ENCODE measurements at places on chromosomes 6 and 20.

DNA sequence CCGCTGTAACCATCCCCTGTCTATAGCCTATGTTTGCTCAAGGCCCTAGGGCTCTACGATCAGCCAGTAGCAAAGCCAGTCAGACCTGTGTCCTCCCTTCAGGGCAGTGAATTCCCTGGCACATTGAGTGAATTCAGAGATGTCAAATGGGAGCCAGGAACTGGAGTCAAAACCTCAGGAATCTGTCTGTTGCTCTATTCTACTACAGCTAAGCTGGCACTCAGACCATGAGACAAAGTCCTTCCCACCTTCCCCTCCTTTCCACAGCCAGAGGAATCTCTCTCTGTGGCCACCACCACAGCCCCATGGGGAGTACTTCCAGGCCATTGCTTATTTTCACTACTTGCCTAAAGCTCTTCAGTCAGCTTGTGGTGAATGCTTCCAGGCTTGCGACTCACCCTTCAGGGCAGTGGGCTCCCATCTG is 82.0 kb downstream of the PKIB start:
- no peak for DNase-seq

DNA sequence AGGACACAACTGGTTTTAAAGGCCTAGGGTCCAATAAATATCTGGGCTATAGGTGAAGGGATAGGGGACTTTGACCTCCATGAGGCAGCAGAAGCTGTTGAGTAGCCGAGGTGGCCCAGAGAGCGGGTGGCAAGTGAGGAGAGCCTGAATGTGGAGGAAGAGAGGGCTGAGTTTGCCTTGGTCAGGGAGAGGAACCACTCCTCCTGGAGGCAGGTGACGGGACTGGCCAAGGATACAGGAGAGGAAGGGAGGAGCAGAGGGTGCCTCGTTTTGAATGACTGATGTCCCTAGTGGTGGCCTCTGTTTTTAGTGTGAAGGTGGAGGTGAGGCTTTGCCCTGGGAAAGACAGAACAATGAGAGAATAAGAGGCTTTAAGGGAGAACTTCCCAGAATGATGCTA is 19.1 kb upstream of the AAR2 start:
- no peak for DNase-seq

- no peak for DNase-seq
These were observed 176.5 kb downstream of the PHACTR1 start for GRCh38 chr6:12893036-12893435.

DNA sequence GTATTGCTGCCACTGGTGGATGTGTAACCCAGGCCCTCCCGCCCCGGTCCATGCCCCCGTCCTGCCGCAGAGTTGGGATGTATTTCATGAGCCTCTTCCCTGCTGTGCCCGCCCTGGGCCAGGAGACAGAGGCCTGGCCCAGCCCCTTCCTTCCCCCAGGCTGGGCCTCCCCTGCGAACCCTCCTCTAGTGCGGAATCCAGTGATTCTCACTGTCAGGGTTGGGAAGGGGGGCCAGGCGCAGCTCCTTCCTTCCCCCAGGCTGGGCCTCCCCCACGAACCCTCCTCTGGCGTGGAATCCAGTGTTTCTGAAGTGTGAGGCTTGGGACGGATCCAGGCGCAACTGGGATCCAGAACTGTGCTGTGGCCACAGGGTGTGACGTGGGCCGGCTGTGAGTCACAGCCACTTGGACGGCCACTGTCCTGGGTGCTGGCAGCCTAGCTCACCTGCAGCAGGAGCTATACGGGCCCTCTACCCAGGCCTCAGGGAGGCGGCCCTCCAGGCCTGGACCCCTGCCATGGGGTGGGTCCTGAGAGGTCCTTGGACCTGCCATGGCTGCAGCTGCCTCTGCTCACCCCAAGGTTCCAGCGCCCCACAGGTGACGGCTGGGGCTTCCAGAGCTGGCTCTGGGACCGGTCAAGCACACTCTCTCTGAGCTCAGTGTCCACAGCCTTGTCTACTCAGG is 28.3 kb downstream of the COL20A1 start:
- DNase-seq = no peak

DNA sequence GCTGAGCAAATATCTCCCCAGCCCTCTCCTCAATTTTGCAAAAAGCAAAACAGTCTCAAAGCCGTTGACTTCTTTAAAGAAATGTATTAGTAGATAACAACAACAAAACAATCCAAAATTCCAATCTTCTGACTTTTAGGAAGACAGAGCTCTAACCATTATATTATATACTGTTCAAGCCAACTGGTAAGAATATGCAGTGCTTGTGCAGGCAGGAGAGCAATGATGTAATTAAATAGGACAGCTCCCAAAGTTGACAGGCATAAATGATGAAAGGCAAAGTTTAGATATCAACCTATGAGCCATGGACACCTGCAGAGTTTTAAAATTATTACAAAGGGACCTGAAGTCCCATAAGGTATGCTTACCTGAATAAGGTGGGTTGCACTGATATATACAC is 16.6 kb upstream of the CEP85L start:
- DNase-seq = no peak

DNA sequence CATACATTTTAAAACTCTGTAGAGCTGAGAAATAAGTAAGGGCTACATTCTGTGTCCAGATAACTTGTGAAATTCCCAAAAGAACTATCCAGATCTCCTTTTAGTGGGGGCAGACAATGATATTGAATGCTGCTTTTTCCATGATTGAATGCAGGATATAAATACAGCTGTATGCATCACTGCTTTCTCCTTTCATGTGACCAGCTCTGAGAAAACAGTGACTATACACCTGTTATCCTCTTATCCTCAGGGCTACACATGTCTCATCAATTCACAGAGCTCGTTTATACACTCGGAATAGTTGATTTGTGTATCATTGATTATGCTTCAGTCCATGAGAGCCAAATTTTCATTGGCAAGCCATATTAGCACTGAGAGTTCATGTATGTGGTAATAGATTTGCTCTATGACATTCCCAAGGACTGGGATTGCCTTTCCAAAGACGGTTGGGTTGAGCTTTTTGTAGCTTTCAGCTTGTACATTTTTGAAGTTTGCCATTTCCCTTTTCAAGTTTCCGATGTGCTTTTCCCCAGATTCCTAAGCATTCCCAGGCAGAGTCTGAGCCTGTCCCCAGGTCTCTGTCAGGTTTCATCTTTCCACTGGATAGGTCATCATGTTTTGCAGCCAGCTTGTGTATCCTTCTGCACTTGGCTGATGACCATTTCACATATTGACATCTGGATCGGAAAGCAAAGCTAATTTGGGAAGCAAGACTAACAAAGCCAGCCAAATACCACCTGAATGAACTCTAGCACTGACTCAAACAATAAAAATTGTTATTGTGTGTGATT is 97.7 kb downstream of the RFX6 start:
- DNase-seq = no peak

DNA sequence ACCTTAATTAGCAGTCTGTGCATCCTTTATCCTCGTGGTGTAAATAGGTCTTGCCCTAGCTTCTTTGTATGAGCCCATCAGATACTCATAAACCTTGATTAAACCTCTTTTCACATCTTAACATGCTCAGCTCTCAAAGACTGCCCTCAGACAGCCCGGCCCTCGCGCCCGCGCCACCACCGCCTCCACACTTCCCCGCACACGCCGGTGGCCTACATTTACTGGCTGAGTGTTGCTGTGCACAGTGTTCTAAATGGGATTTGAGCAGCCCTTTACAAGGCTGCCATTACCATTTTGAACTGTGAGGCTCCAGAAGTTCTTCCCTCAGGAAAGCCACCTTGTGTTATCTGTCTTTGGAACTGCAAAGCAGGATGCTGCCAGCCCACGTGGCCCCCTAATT is 63.0 kb upstream of the INSM1 start:
- DNase-seq = no peak

DNA sequence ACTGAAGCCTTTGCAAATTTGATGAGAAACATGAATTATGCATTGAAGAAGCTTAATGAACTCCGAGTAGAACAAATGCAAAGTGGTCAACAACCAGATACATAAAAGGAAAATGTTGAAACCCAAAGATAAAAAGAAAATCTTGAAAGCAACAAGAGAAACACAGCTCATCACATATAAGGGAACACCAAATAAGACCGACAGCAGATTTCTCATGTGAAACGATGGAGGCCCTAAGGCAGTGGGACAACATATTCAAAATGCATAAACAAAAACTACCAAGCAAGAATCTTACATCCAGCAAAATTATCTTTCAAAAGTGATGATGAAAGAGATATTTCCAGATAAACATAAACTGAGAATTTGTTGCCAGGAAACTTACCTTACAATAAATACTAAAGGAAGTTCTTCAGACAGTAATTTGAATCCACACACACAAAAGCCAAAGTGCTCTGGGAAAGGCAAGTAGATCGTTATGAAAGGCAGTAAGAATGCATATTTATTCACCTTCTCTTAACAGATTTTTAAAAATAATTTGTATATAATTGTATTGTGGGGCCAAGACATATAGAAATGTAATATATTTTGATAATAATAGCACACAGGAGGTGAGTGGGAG is 22.5 kb downstream of the SLC52A3 start:
- DNase-seq = no peak

DNA sequence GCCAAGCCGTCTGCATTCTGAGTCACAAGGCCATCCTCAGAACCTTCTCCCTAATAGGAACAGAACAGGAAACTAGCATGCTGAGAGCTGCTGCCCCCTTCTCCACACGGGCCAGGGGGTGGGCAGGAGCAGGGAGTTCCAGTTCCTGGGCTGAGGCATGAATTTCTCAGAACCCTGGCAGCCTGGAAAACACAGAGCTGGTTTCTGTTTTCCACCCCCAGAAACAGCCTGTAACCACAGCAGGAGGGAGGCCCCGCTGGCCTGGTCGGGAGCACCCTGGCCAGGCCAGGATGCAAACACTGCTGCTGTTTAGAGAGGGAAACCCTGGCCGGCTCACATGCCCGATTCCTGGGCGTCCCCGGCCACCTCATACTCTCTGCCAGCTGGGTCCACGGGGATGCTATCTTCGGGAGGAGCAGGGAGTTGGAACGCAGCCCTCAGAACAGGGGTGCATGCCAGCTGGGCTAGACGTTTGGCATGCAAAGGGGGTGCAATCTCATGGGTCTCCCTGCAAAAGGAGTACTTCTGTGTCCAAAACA is 130.1 kb downstream of the NFATC2 start:
- no peak for DNase-seq

DNA sequence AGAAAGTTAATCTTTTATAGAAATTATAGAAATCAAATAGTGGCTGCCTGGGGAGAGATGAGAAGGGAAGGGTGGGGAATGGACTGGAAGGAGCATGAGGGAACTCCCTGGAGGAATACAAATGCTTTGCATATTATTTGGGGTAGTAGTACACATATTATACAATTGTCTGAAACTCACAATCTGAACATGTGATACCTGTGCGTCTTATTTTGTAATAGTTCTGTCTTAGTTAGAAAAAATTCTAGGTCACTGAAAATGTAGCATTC is 30.7 kb upstream of the SPTLC3 start:
- no peak for DNase-seq

GRCh38 chr6:37135835-37136694 is 33.9 kb upstream of the PIM1 start:
- no peak for DNase-seq

GRCh38 chr6:104887350-104887749 is 27.6 kb upstream of the HACE1 start:
- no peak for DNase-seq

DNA sequence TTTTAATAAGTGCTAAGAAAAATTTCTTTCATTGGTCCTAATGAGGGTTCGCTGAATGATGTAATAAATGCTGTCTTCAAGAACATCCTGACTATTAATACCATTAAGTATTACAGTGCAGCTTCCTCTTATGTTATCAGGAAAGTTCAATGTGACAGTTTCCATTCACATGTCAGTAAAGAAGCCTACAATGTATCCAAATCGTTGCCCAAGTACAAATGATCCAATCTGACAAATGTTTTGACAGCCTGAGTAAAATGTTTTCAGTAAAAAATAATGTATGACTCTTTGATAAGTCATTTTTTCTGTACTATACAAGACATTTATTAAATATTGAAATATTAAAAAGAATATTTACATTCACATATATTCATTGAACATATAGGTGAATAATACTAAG is 496.1 kb upstream of the MANEA start:
- DNase-seq = no peak

DNA sequence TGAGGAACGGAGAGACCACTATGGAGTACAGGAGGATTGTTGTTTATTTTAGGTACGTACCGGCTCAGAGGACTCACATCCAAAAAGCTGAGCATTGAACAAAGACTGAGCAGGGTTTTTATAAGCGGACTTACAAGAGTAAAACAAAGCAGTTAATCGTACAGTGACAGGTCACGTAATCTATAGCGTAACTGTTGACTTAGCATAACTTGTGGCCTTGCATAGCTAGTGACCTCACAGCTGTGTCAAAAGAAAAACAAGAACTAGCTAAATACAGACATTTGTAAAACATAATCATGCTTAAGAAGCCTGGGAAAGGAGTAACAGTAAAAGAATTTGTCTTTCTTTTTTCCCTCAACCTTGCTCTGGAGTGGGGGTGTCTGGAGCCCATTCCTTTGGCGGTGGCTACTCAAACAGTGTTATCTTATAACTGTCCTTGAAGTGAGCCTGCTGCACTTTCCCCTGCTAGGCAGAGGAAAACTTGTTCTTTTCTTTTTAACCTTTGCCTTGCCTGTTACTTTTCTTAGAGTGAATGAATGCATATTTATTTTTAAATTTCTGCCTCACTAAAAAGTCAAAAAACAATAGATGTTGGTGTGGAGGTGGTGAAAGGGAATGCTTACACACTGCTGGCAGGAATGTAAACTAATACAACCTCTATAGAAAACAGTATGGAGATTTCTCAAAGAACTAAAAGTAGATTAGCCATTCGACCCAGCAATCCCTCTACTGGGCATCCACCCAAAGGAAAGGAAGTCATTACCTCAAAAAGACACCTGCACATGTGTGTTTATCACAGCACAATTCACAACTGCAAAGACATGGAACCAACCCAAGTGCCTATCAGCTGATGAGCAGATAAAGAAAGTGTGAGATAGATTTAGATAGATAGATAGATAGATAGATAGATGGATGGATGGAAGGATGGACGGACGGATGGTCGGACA is 109.0 kb downstream of the TAF4 start:
- no peak for DNase-seq

GRCh38 chr20:53149148-53149889 is 177.2 kb downstream of the TSHZ2 start:
- no peak for DNase-seq

DNA sequence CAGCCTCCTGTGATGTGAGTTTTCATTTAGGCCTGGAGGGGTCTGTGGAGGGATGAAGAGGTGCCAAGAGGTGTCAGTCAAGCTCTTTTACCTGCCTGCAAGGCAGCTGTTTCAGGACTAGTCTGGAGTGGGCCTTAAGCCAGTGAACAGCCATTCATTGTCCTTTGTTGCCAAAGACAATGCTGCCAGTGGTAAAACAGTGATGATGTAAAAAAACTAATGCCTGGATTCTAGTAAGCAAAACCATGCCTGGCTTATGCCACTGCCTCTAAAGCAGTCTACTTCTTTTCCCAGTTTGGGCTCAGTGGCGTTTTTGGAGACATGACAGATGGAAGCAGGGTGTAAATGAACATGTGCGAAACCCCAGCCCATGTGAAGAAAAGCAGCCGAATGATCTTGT is 93.5 kb upstream of the KCNK16 start:
- DNase-seq = no peak

GRCh38 chr6:106080763-106081095 is 5.4 kb upstream of the PRDM1 start:
- no peak for DNase-seq

GRCh38 chr20:57240581-57241362 is 25.7 kb downstream of the BMP7 start:
- no peak for DNase-seq
